Pons (tissue), 1 donor: ENCODE measurements at places on chromosomes 2 and 18.
A peak's percentile ranks its signal among the peaks of the same experiment; 100 is the strongest.

DNA sequence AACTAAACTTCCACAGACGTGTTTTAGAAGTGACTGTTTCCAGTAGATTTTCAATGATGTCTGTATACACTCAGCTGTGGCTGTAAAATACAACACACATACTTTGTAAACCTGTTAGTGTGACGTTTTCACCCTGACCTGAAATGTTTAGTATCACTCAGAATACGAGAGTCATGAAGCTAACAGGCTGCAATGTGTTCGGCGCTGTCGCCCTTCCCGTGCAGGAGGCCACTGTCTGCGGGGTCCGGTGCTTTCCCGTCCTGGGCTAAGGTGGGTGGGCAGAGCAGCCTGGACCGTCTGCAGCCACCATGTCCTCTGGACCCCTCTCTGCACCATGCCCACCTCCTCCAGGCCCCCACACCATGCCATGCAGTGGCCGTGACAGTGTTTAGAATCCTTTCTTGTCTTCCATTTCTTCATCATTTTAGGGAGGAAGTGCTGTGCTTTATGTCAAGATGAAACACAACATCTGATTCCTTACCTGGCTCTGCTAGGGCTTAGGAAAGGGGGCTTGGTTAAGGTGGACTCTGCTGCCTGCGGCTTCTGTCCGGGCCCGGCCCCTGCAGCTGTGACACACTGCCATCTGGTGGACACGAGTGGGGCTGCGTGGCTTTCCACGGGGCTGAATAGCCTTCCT is 53.8 kb upstream of the RBM44 start:
- DNase-seq, result peak; percentile 60

GRCh38 chr2:25797620-25798488 is 80.4 kb downstream of the ASXL2 start:
- DNase-seq, result no peak

GRCh38 chr2:218329826-218330593 is 26.6 kb upstream of the CATIP start:
- peak; percentile 46 for DNase-seq

- DNase-seq, result no peak
These were observed 598 bp upstream of the C2orf69 start for GRCh38 chr2:199910338-199911051.

DNA sequence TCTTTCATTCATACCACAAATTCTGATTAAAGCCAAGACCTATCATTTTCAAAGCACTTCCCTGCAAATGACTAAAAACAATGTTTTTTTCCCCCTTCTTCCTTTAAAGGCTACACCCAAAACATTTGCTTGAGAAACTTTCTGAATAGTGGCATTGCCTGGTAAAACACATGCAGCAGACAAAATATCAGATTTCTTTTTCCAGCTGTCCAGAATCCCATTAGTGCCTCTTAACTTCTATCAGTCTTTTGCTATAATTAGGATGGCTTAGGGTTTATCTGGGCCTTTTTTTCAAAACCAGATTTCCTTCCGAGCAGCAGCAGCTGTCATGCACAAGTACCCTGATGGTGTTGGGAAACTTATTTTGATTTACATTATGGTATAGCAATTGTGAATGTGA is 50.6 kb downstream of the ALPK2 start:
- DNase-seq, result no peak

DNA sequence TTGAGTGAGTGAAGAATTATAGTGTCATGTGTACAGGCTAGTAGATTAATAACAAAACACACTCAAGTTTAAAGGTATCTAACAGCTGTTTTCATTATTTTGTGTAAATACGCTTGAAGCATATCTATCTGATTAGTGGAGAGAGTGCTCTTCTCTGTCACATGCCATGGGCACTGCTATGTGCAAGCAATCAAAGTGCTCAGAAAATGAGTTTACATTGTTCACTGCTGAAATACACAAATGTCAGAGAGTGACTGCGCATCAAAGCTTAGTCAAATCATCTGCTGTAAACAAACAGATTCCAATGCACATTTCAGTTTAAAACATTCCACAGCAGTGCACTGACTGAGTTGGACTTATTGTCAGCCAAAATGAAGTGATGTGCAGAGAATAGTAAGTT is 423.4 kb downstream of the ZEB2 start:
- no peak for DNase-seq

DNA sequence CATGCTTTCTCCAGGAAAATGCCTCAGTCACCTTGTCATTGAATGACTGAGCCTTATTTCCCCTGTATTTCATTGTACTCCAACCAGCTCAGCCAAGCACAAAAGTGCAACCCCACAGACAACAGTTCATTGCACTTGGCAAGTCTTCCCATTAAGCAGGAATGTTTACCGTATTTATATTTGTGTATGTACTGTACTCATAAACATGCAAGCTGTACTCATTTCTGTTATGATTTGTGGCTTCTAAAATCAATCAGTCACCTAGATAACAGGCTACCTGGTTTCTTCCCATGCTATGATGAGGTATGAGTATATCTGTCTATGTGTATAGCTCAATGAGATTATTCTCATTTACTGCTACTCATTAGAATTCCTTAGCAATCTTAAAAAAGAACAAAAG is 505.5 kb upstream of the FAM98A start:
- DNase-seq, result no peak

DNA sequence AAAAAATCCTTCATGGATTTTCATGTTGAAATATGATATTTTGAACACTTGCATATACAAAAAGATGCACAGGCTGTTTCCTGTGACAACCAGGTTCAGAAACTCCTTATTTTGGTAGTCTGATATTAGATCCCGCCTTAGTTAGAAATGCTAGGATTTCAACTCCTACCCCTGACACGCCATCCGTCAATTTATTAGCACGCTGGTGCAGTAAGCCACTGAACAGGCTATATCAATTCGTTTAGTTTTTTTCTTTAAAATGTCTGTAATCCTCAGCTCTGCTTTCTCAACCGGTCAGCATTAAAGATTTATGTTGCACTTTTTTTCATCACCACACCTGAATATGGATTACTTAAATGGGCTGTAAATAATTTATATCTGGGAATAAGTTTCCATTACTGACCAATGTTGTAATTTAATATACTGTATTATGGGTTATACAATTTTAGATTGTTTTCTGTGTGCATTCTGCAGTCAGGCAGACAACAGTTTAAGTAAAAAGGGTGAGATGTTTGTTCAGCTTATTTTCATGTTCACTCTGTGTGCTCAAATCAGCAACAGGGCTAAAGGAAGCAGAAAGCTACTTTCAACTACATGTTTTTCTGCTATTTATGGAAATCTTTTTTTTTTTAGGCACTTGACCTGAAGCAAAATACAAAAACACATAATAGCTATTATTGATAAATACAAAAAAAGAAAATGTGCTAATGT is 227.7 kb downstream of the ARHGAP15 start:
- DNase-seq, result no peak

GRCh38 chr2:15543053-15543452 is 18.1 kb downstream of the NBAS start:
- no peak for DNase-seq

GRCh38 chr2:202278036-202278760 is 12.6 kb downstream of the NOP58 start:
- DNase-seq, result no peak

GRCh38 chr18:51519571-51519970 is 322.1 kb upstream of the MEX3C start:
- no peak for DNase-seq

- DNase-seq, result no peak
These were observed 17.3 kb downstream of the MRPL30 start for GRCh38 chr2:99198103-99198841.

- no peak for DNase-seq
These were observed 2.5 kb downstream of the ATP9B start for GRCh38 chr18:79071503-79072210.

- DNase-seq, result no peak
These were observed 82.1 kb downstream of the MAP4K4 start for GRCh38 chr2:101779656-101780055.

- DNase-seq, result no peak
These were observed 12.5 kb upstream of the REG1B start for GRCh38 chr2:79100285-79100684.

DNA sequence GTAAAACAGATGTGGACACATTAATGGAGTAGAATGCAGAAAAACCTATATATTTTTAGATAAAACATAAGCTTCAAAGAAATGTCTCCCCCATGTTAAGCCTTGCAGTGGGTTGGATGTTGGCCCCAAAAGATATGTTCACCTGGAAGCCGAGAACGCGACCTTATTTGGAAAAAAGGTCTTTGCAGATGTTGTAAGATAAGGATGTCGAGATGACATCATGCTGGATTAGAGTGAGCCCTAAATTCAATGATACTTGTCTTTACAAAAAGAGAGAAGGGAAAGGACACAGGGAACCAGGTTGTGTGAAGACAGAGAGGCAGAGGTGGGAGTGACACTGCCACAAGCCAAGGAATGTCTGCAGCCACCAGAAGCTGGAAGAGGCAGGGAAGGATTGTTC is 3.1 kb upstream of the NCK2 start:
- no peak for DNase-seq

GRCh38 chr18:56258178-56258577 is 380.2 kb downstream of the TXNL1 start:
- DNase-seq, result no peak

GRCh38 chr2:177970670-177971454 is 101.7 kb downstream of the PDE11A start:
- DNase-seq, result no peak

GRCh38 chr2:189602233-189602632 is 21.6 kb upstream of the SLC40A1 start:
- DNase-seq, result no peak

- DNase-seq, result no peak
These were observed 8.6 kb downstream of the EN1 start for GRCh38 chr2:118838741-118839455.

GRCh38 chr2:67663776-67664175 is 266.6 kb downstream of the ETAA1 start:
- DNase-seq, result no peak

GRCh38 chr18:55732227-55733106 is 144.5 kb upstream of the TCF4 start:
- DNase-seq, result no peak

- DNase-seq, result peak; percentile 39
These were observed 70.6 kb downstream of the RPE start for GRCh38 chr2:210072922-210073509.

DNA sequence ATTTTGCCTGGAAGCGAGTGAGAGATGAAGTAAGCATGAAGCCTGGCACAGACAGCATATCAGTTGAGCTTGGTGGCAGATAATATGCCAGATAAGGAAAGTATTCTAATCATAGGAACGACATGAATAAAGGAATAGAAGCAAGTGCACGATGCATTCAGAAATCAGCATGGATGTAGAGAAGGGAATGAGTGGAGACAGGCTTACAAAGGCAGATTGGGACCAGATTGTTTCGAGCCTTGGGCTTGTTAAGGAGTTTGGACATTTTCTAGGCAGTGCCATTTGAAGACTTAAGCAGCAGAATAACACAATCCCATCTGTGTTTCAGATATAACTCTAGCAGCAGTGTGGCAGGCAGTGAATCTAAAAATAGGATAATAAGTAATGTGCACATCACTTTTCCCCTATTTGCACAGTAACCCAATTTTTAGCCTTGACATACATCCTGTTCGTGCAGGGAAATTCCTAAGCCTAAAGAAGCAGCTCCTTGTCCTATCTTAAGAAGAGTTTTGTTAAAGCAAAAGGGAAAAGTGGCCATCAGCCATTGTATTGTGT is 450.2 kb downstream of the PLCL1 start:
- DNase-seq, result peak; percentile 30

GRCh38 chr2:18788592-18788991 is 199.2 kb upstream of the NT5C1B start:
- no peak for DNase-seq

DNA sequence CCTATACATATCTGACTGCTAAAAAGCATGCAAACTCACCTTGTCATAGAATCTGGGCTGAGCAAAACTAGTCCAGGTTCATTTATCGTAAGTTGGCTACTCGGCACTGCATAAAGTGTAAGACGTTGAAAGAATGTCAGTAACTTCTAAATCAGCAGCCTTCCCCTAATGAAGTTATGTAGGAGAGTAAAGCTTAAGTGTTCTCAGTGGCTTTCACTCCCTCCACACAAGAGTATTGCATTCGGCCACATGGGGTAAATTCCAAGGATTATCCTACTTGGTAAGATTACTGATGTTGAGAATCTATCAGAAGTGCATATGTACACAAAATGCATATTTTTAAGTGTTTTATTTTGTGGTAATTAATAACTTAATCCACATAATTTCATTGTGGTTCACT is 130.1 kb downstream of the LCLAT1 start:
- DNase-seq, result no peak

DNA sequence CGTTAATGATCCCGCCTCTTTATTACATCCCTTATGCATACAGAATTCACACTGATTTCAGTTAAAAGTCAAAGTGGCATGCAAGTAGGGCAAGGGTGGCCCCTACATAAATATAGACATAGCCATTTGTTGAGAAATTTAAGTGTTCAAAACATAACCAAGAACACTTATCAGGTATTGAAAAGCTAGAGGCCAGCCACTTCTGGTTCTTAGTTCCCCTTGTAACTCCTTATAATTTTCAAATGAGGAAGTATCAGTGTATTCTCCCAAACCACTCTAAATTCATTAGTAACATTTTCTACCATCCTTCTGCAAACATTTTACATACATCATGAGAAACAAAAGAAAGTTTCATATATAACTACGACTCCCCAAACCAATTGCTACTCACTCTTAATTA is 5.8 kb upstream of the ARL5A start:
- DNase-seq, result no peak

- no peak for DNase-seq
These were observed 141.4 kb upstream of the SERTAD2 start for GRCh38 chr2:64795024-64795592.

DNA sequence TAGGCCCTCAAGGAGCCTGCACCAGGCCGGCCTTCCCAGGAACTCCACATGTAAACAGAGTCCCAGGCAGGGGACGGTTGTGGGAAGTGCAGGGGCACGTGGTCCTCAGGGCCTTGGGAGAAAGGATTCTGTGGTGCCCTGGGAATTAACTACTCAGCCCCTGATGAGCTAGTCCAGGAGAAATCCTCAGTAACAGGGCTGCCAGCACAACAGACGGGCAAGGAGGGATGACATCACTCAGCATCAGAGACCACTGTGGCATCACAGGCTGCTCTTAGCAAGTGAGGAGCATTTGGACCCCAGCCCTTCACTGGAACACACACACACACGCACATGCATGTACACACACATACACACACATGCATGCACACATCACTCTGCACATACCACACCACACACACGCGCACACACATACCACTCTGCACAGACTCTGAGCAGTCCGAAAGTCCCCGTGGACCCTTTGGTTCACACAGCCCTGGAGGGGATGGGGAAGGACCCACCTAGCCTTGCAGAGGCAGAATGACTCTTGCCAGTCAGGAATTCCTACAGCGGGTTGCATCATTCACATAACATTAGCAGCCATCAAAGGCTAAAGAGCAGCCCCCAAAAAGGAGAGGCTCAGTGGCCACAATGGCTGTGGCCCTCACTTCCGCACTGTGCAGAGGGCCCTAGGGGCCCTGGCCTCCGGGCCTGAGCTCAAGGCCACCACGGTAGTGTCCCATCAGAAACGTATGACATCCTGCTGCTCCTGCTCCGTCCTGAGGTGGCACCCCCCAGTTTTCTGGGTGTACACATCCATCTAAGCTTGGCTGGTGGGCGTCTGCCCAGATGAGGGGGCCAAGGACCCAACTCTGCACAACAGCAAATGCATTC is 1.9 kb upstream of the NMUR1 start:
- no peak for DNase-seq
